ENCODE measurements at places on chromosomes 4 and X.
A peak's percentile ranks its signal among the peaks of the same experiment; 100 is the strongest.

GRCh38 chr4:99459546-99460042, 24.5 kb upstream of the ADH7 start:
- no peak for DNase-seq

- DNase-seq: peak; percentile 82
Observed at GRCh38 chr4:13920111-13920875, 292.8 kb upstream of the BOD1L1 start.

- DNase-seq: no peak
Observed at GRCh38 chr4:107115185-107115847, 79.2 kb upstream of the DKK2 start.

DNA sequence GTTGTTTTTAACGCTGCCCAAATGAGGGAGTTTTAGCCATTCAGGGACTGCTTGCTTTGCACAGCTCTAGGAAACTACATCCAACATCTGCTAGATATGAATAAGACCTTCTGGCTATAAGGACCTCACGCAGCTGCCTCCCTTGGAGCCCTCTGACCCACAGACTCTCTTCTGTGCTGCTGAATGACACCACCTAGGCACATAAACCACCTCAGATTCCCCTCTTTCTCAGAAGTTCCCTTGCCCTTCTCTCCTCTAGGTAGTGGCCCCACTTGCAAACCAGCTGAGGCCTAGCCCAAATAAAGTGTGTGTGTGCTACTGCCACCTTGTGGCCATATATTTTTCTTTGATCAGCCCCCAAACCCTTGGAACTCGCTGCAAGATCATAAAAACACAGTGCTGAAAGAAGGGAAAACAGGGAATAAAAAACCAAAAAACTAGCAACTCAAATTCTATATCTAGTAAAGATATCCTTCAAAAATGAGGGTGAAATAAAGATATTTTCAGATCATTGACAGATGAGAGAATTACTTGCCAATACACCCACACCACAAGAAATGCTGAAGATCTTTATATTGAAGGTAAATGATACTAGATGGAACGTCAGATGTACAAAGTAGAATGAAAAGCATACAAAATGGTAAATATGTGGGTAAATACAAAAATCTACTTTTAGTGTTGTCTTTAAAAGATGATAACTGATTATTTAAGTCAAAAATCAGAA, 265.9 kb downstream of the ADAMTS3 start:
- peak; percentile 80 for DNase-seq
